H9 (cell line): ENCODE measurements at places on chromosomes 13 and 19. TPM values are rescaled to one million over a fixed set of nuclear protein-coding genes. Genes with fewer than 3 reads are reported as not detected.

- H3K27me3 ChIP-seq: no peaks in the 10 kb centered on the region
- no peak overlapping the region for H3K27ac ChIP-seq
- H3K36me3 ChIP-seq: no peaks in the 10 kb centered on the region
Observed at GRCh38 chr13:66427458-66427861, 802.7 kb downstream of the PCDH9 start.

- H3K27ac ChIP-seq: no peak overlapping the region
- no peaks in the 10 kb centered on the region for H3K36me3 ChIP-seq
- no peak overlapping the region for H3K4me3 ChIP-seq
- H3K27me3 ChIP-seq: no peaks in the 10 kb centered on the region
- H3K4me1 ChIP-seq: no peaks in the 10 kb centered on the region
Observed at GRCh38 chr19:40143612-40144011, 47.6 kb upstream of the MAP3K10 start.

GRCh38 chr19:30742406-30742938 lies 370.3 kb downstream of the ZNF536 start:
- H3K27ac ChIP-seq: no peak overlapping the region
- no peaks in the 10 kb centered on the region for H3K4me1 ChIP-seq
- DNase-seq: no peak
- no peak overlapping the region for H3K4me3 ChIP-seq
- H3K27me3 ChIP-seq: no peaks in the 10 kb centered on the region

The NKG7 gene
- total RNA-seq: not detected in 2 replicates

The S1PR2 gene
- total RNA-seq: 11.5 and 12.8 TPM in 2 replicates

DNA sequence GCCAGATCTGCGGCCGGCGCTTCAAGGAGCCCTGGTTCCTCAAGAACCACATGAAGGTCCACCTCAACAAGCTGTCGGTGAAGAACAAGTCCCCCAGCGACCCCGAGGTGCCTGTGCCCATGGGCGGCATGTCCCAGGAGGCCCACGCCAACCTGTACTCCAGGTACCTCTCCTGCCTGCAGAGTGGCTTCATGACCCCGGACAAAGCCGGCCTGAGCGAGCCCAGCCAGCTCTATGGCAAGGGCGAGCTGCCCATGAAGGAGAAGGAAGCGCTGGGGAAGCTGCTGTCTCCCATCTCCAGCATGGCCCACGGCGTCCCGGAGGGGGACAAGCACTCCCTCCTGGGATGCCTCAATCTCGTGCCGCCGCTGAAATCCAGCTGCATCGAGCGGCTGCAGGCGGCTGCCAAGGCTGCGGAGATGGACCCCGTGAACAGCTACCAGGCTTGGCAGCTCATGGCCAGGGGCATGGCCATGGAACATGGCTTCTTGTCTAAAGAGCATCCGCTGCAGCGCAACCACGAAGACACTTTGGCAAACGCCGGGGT lies 72.6 kb downstream of the ZNF536 start:
- no peaks in the 10 kb centered on the region for H3K36me3 ChIP-seq
- H3K4me3 ChIP-seq: no peak overlapping the region
- no peak for DNase-seq
- H3K27ac ChIP-seq: no peak overlapping the region
- peaks cover 3% of the 10 kb centered on the region; the same call in 1 of the 2 replicates for H3K4me1 ChIP-seq

DNA sequence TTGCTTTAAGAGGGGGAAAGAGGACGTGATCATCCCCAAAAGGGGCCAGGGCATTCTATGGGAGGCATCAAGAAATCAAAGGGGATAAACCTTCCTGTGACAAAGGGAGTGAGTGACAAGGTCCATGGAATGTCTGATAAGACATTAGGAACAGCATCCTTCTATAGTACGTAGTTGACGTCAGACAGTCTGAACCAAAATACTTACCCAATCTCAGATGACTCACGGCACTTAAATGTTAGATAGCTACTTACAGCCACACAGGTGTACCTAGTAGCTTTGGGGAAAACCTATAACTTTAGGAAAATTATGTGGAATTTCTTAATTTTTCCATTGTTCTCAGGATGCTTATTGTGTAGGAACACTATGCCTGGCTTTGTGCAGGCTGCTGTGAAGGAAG lies 4.9 kb downstream of the LGALS16 start:
- H3K4me1 ChIP-seq: no peaks in the 10 kb centered on the region
- H3K36me3 ChIP-seq: no peaks in the 10 kb centered on the region
- no peaks in the 10 kb centered on the region for H3K27me3 ChIP-seq
- H3K27ac ChIP-seq: no peak overlapping the region
- H3K4me3 ChIP-seq: no peak overlapping the region
